CD8-positive, alpha-beta memory T cell (primary cell): ENCODE measurements at places on chromosomes 2 and 18. TPM values are rescaled to one million over a fixed set of nuclear protein-coding genes. Genes with fewer than 3 reads are reported as not detected.

DNA sequence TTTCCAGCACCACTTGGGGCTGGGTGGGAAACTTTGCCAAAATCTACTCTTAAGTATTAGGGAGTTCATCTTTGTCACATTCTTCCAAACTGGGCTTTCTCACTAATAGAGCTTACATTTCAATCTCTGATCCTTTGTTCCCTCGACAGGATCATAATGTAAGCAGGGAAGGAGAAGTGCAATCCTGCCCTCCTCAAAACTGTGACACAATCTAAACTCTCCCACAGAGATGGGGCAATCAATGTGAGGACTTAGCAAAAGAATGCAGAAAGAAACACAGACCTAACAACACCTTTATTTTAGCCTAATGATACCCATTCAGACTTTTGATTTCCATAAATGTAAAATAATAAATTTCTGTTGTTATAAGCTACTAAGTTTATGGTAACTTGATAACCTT is 40.8 kb downstream of the DSEL start:
- H3K36me3 ChIP-seq: no peaks in the 10 kb centered on the region
- H3K27ac ChIP-seq: no peak overlapping the region
- no peaks in the 10 kb centered on the region for H3K4me1 ChIP-seq
- no peak overlapping the region for H3K4me3 ChIP-seq
- H3K27me3 ChIP-seq: no peaks in the 10 kb centered on the region

GRCh38 chr2:23206650-23207049 is 178.3 kb upstream of the KLHL29 start:
- no peaks in the 10 kb centered on the region for H3K36me3 ChIP-seq
- H3K4me1 ChIP-seq: no peaks in the 10 kb centered on the region
- H3K27ac ChIP-seq: no peak overlapping the region
- no peaks in the 10 kb centered on the region for H3K27me3 ChIP-seq

DNA sequence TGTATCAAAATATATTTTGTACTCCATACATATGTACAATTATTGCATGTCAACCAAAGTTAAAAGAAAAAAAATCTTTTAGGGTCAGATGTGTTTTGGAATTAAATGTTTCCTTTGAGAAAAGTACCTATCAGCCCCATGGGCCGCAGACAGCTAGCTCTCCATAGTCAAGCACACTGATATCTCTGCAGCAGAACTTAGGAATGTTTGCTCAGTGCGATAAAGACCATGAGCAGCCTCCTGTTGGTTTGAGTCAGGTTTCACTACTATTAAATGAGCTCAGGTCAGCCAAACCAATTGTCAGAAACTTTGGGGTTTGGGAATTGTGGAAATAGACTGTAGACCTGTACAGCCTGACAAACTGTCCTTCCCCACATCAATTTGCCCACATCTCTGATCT is 33.7 kb downstream of the LCT start:
- DNase-seq: no peak
- no peak overlapping the region for H3K27ac ChIP-seq
- no peaks in the 10 kb centered on the region for H3K4me1 ChIP-seq
- H3K4me3 ChIP-seq: no peak overlapping the region

- no peak overlapping the region for H3K27ac ChIP-seq
- H3K36me3 ChIP-seq: no peaks in the 10 kb centered on the region
- DNase-seq: no peak
- no peaks in the 10 kb centered on the region for H3K4me1 ChIP-seq
Observed at GRCh38 chr18:28050545-28050944, 126.4 kb downstream of the CDH2 start.

DNA sequence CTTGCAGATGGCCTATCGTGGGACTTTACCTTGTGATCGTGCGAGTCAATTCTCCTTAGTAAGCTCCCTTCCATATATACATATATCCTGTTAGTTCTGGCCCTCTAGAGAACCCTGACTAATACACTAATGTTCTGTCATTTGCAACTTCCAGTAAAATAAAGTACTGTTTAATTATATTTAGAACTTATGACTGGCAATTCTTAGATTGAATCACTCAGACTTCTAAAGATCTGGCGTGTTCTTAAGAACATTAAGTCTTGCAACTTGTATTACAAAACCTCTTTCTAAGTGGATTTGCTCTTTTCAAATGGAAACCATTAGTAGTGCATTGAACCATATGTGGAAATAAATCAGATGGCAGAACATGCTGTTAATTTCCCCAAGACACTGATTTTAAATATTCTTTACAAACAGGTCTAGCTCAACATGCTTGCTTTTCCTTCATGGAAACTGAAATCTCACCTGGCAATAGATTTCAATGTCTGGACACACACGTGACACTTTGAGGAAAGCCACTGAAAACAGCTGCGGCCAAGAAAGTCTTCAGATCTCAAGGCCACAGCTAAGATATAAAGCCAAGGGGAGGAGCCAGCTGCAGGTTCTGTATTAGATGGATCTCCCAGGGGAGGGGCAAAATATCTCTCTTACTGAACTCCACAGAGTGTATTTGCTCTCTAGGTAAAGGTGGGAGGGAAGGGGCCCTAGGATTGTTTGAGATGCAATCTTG is 50.6 kb downstream of the PMAIP1 start:
- no peaks in the 10 kb centered on the region for H3K27me3 ChIP-seq
- H3K36me3 ChIP-seq: no peaks in the 10 kb centered on the region
- H3K27ac ChIP-seq: no peak overlapping the region

GRCh38 chr2:112342067-112342550 is 66.7 kb downstream of the ZC3H6 start:
- no peaks in the 10 kb centered on the region for H3K27me3 ChIP-seq
- H3K36me3 ChIP-seq: no peaks in the 10 kb centered on the region
- H3K27ac ChIP-seq: no peak overlapping the region
- no peak overlapping the region for H3K4me3 ChIP-seq

- no peaks in the 10 kb centered on the region for H3K27me3 ChIP-seq
- H3K4me3 ChIP-seq: no peak overlapping the region
- H3K4me1 ChIP-seq: no peaks in the 10 kb centered on the region
- no peak for DNase-seq
Observed at GRCh38 chr2:62175728-62176127, 20.2 kb upstream of the B3GNT2 start.

GRCh38 chr2:106270471-106270891 is 76.4 kb upstream of the UXS1 start:
- H3K36me3 ChIP-seq: no peaks in the 10 kb centered on the region
- H3K27ac ChIP-seq: no peak overlapping the region
- no peak for DNase-seq
- peaks cover 6% of the 10 kb centered on the region for H3K4me1 ChIP-seq
- H3K27me3 ChIP-seq: peaks cover 8% of the 10 kb centered on the region
- peak overlapping the region; percentile 52 for H3K4me3 ChIP-seq

The ACADL gene
- total RNA-seq: not detected

The TGFA gene
- 0.35 TPM for total RNA-seq

The MGAT4A gene
- total RNA-seq: 65.2 TPM

The AFG3L2 gene
- 75.8 TPM for total RNA-seq

The TMEM169 gene
- total RNA-seq: 0.63 TPM

The MC4R gene
- total RNA-seq: not detected

The PREB gene
- total RNA-seq: 79.5 TPM

The MOB4 gene
- total RNA-seq: 26.2 TPM
